ENCODE measurements at places on chromosomes 7 and 10. TPM values are rescaled to one million over a fixed set of nuclear protein-coding genes. Genes with fewer than 3 reads are reported as not detected.
A peak's percentile ranks its signal among the peaks of the same experiment; 100 is the strongest.

DNA sequence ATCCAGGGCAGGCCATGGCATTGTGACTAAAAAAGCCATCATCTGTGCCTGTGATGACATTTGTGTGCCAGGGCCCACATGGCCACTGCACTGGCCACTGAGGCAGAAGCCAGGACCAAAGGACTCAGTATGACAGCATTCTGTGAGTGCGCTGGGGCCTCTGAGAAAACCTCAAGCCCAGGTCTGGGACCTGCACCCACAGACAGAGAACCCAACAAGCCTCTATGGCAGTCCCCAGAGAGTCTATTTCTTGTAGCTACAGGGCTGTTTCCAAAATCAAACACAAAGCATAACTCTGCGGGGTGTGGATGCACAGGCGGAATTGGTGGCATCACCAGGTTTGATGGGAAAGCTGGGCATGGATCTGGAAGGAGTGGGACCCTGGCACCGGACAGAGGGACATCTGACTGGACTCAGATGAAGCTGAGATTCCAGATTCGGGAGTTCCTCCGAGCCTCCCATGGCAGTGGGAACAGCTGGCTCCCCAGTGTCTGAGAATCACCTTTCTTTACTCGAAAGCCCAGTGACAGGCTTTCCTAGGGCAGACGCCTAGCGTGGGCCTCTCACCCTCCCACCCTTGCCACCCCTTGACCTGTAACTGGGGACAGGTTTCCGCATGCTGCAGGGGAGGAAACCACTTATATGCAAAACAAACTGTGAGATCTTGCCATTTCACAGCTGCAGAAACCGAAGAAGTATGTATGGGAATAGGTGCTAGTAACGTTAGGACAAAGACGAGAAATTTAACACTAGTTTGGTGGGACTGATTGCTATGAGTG, 70.6 kb upstream of the RHEB start:
- peak; percentile 83 for DNase-seq

EVX1 gene
- not detected for total RNA-seq

GRCh38 chr10:24483701-24484100, 240.0 kb downstream of the ARHGAP21 start:
- DNase-seq: peak; percentile 88

PIK3AP1 gene
- total RNA-seq: 28.4 TPM

DNA sequence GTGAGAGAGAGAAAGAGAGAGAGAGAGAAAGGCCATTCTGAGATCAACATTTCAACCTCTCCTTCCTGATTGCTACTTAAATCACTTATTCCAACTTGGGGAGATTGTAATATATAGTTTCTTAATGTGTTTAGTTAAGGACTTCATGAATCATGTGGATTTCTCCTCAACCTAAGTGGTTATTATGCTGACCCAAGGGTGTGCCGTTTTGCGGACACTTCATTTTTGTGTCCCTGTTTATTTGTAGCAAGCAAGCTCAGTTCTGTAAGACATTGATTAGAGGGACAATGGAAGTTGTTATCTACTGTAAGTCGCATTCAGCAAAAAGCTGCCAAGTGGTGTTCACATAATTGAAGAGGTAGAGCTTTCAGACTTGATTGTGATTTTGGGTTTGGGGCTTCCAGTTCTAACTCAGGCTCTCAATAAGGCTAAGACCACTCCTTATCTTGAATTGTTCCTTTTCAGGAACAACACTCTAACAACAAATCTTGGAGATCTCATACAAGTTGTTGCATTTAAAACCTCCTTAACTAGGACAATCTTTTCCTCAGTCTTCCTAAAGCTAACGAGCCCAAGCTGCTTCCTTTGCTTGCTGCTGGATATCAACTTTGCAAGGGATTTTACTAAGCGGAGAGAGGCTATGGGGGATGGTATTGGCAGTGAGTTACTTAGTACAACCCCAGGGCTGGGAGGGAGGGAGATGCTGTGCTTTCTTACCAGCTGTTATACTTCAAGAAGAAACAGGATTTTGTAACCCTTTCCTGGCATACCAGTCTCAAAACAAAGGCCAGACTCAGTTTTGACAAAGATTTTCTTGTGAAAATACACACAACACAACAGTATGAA, 19.8 kb upstream of the COL1A2 start:
- DNase-seq: peak; percentile 70

LOXL4 gene
- 15.1 TPM for total RNA-seq

DNA sequence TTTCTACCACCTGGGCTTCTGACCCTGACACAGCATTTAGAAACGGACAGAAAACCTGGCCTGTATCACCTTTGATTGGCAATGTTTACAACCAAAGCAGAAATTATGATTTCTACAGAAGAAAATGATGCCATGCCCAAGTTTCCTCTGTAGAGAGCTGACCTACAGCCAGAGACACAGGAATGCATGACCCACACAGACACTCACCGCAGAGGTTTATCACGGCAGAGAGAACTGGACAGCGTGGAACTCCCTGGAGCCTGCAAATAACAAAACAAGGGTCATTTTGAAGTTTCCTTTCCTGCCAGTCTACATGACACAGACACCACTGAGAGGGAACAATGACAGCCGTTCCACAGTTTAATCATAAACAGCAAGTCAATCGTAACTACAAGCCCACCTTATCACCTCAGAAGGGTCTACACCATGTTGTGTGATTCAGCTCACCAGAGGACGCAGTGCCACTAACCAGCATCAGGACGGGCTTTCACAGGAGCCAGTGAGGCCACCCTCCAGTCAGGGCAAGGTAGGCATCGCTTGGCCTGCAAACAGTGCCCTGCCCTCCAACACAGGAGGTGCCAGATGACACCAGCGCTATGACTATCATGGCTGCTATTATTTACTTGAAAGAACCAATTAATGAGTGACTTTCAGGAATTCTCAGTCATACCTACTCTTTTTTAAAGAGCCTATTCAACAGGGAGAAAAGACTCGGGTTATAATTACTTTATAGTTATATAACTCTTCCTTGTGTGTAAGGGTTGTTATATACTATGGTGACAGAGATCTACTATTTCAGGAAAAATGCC, 139.9 kb downstream of the TNS3 start:
- no peak for DNase-seq

- no peak for DNase-seq
These were observed 139.1 kb downstream of the XPNPEP1 start for GRCh38 chr10:109784236-109784635.

GRCh38 chr7:111736552-111736874, 174.2 kb upstream of the IMMP2L start:
- DNase-seq: no peak

DNA sequence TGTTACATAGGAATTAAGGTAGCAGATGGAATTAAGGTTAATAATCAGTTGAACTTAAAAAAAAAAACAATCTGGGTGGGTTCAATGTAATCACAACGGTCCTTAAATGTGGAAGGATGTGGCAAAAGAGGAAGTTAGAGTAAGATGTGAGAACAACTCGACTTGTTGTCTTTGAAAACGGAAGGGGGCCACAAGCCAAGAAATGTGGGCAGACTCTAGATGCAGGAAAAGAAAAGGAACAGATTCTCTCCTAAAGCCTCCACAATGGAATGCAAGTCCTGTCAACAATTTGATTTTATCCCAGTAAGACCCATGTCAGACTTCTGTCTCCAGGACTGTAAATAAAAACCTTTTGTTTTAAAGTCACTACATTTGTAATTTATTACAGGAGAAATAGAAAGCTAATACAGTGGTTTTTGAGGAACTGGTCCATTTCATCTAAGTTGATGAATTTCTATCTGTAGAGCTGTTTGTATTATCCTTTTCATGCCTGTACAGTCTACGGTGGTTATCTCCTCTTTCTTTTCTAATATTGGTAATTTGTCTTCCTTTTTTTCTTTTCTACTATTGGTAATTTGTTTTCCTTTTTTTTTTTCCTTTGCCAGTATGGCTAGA, 8.6 kb downstream of the MCMBP start:
- DNase-seq: no peak

DNA sequence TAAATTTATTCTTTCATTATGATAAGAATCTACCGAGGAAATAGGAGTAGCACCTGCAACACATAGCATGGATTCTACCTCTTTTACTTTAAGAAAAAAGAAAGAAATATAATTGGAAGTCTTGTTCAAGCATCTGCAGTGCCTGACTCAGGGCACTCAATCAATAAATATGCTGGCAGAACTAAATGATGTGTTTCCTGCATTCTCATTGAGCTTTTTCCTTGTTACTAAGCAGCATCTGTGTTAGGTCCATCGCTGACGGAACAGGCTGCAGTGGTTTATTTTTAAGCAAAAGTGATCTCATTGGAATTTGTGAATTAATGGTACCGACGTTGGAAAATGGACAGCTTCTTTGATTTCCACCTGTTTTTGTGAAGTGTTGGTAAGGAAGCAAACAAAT, 417.5 kb downstream of the DPP6 start:
- no peak for DNase-seq

- no peak for DNase-seq
These were observed 12.3 kb downstream of the SLC13A4 start for GRCh38 chr7:135715673-135716072.
